ENCODE measurements at places on chromosomes 6 and 20.

- no peak for DNase-seq
- no peaks in the 10 kb centered on the region for H3K4me1 ChIP-seq
- H3K36me3 ChIP-seq, result no peaks in the 10 kb centered on the region
These were observed 118.8 kb downstream of the ADTRP start for GRCh38 chr6:11659757-11660156.

GRCh38 chr6:73506246-73506645 lies 14.6 kb downstream of the EEF1A1 start:
- H3K4me3 ChIP-seq, result no peak overlapping the region
- peak overlapping the region; percentile 41 for H3K27ac ChIP-seq
- DNase-seq, result no peak
- peaks cover 13% of the 10 kb centered on the region for H3K4me1 ChIP-seq

- no peak for DNase-seq
- no peak overlapping the region for H3K27ac ChIP-seq
- H3K4me1 ChIP-seq, result peaks cover 50% of the 10 kb centered on the region
- no peaks in the 10 kb centered on the region for H3K36me3 ChIP-seq
- no peak overlapping the region for H3K4me3 ChIP-seq
These were observed 466.9 kb downstream of the KIF16B start for GRCh38 chr20:16106191-16106849.

- no peak overlapping the region for H3K4me3 ChIP-seq
- peaks cover 13% of the 10 kb centered on the region for H3K27me3 ChIP-seq
- H3K4me1 ChIP-seq, result no peaks in the 10 kb centered on the region
- no peak for DNase-seq
These were observed 50.2 kb upstream of the NOP56 start for GRCh38 chr20:2602046-2602735.

DNA sequence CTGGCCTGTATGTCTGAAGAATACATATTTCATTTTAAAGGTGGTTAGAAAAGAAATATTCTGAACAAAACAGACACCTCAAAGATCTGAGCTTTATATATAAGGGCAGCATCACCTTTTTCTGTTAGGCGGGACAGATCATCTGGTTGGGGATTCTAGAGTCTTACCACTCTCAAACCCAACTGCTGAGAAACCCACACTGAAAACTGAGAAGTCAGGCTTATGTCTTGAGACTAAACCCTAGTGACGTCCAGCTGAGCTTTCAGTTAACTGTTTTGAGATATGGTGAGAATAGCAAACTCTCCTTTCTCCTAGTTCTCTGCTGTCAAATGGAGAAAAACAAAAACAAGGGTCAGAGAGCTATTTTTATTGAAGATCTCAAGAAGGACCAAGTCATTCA lies 63.7 kb upstream of the CCN6 start:
- no peak overlapping the region for H3K27ac ChIP-seq
- DNase-seq, result no peak
- H3K4me1 ChIP-seq, result peaks cover 13% of the 10 kb centered on the region

DNA sequence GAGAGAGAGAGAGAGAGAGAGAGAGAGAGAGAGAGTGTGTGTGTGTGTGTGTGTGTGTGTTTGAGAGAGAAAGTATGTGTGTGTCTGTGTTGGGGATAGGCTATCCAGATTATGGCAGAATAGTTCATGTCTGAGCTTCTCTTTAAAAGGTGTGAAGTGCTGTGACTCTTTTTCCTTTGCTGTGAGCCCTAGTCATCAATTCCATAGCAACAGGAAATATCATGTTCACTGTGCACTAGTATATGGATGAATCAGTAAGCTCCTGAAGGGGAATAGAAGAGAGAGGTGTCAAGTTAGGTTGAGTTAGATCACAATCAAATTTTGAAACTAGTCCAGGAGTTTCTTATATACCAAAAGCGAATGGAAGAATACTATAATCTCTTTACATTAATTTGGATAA lies 318.7 kb downstream of the RFPL4B start:
- H3K27me3 ChIP-seq, result no peaks in the 10 kb centered on the region
- H3K4me1 ChIP-seq, result no peaks in the 10 kb centered on the region
- DNase-seq, result no peak
- no peak overlapping the region for H3K4me3 ChIP-seq
- H3K36me3 ChIP-seq, result no peaks in the 10 kb centered on the region

DNA sequence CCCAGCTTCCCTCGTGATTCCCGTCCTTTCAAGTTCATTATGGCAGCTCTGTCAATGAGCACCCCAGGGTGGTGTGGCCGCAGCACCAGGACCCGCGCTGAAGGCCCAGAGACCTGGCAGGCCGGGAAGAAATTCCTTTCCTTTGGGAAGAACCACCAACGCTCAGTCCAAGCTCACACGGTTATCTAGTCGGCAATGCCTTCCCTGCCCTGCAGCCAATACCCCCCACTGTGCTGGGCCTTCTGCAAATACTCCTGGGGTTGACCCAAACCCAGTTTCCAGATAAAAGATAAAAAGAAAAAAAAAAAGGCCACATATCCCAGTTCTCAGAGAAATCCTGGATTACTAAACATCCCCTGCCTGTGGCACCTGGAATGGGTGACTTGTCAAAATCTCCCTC lies 28.7 kb downstream of the PXDC1 start:
- H3K4me3 ChIP-seq, result no peak overlapping the region
- peaks cover 14% of the 10 kb centered on the region for H3K36me3 ChIP-seq
- no peaks in the 10 kb centered on the region for H3K4me1 ChIP-seq
- no peak for DNase-seq
- H3K27ac ChIP-seq, result no peak overlapping the region

GRCh38 chr6:144066741-144067484 lies 28.5 kb downstream of the SF3B5 start:
- DNase-seq, result no peak
- peak overlapping the region; percentile 20 for H3K4me3 ChIP-seq
- peaks cover 36% of the 10 kb centered on the region for H3K4me1 ChIP-seq
- H3K27ac ChIP-seq, result peak overlapping the region; percentile 75
- peaks cover 3% of the 10 kb centered on the region for H3K36me3 ChIP-seq

DNA sequence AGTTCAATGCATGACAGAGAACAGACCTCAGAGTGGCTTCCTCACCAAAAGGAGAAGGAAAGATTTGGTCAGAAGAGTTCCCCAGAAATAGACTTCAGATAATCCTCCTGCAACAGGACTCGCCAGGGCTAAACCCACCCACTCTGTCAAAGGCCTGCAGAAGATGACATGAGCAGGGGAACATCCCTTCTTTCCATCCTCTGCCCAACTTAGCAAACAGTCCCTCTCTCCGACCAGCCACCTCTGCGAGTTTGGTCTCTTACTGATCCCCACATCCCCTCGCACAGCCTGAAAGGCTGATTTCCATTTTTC lies 7.5 kb downstream of the NFATC2 start:
- H3K4me1 ChIP-seq, result peaks cover 89% of the 10 kb centered on the region
- no peak for DNase-seq

- no peak overlapping the region for H3K27ac ChIP-seq
- no peaks in the 10 kb centered on the region for H3K4me1 ChIP-seq
- H3K27me3 ChIP-seq, result no peaks in the 10 kb centered on the region
- peaks cover 73% of the 10 kb centered on the region for H3K36me3 ChIP-seq
These were observed 182.8 kb downstream of the UTRN start for GRCh38 chr6:144467921-144468320.

DNA sequence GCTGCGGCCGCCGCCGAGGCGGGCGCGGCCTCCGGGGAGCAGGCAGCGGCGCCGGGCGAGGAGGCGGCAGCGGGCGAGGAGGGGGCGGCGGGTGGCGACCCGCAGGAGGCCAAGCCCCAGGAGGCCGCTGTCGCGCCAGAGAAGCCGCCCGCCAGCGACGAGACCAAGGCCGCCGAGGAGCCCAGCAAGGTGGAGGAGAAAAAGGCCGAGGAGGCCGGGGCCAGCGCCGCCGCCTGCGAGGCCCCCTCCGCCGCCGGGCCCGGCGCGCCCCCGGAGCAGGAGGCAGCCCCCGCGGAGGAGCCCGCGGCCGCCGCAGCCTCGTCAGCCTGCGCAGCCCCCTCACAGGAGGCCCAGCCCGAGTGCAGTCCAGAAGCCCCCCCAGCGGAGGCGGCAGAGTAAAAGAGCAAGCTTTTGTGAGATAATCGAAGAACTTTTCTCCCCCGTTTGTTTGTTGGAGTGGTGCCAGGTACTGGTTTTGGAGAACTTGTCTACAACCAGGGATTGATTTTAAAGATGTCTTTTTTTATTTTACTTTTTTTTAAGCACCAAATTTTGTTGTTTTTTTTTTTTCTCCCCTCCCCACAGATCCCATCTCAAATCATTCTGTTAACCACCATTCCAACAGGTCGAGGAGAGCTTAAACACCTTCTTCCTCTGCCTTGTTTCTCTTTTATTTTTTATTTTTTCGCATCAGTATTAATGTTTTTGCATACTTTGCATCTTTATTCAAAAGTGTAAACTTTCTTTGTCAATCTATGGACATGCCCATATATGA lies 3.2 kb downstream of the MARCKS start:
- DNase-seq, result peak; percentile 23
- H3K27me3 ChIP-seq, result no peaks in the 10 kb centered on the region
- peak overlapping the region; percentile 69 for H3K27ac ChIP-seq
- H3K36me3 ChIP-seq, result peaks cover 39% of the 10 kb centered on the region
- peak overlapping the region; percentile 75 for H3K4me3 ChIP-seq
- H3K4me1 ChIP-seq, result peaks cover 20% of the 10 kb centered on the region

GRCh38 chr6:37589941-37590340 lies 90.2 kb upstream of the CCDC167 start:
- peaks cover 10% of the 10 kb centered on the region for H3K27me3 ChIP-seq
- no peak for DNase-seq
- H3K27ac ChIP-seq, result no peak overlapping the region

DNA sequence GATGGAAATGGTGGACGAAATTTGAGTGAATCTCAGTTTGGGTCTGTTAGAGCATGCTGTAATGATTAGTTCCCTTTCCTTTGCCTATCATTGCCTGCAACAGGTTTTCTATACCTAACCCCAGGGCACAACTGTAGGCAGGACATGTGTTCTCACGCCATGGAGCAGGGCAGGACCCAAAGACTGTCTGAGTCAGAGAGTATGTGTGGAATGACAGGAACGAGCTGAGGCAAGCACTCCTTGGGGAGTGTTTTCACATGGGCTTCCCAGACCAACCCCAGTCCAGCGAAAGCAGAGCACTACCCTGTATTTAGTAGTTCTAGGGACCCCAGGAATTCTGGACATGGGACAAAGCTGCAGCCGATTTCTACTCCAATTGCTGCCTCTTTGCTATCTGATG lies 234.2 kb downstream of the HACE1 start:
- H3K27me3 ChIP-seq, result no peaks in the 10 kb centered on the region
- H3K4me3 ChIP-seq, result no peak overlapping the region
- no peak for DNase-seq
- no peak overlapping the region for H3K27ac ChIP-seq

DNA sequence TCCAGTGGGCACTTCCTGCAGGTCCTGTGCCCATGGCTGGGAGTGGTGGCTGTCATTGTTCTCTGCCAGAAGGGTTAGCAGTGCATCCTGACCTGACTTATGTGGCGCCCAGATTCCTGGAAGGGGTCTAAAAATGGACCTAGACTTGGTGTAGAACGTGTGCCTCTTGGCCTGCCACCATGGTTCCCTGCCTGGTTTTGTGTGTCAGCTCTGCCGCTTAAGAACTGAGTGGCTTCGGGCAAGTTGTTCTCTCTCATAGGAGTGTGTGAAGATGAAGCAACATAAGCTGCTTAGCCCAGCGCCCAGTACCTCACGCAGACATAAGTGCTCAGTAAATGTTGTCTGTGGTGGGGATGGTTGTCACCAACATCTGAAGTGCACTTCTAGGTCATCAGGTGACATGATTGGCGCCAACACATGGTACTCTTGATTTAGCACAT lies 52.1 kb downstream of the PTPN1 start:
- H3K36me3 ChIP-seq, result peaks cover 82% of the 10 kb centered on the region
- DNase-seq, result no peak
- H3K27me3 ChIP-seq, result no peaks in the 10 kb centered on the region
- H3K4me3 ChIP-seq, result no peak overlapping the region
- peaks cover 72% of the 10 kb centered on the region for H3K4me1 ChIP-seq

DNA sequence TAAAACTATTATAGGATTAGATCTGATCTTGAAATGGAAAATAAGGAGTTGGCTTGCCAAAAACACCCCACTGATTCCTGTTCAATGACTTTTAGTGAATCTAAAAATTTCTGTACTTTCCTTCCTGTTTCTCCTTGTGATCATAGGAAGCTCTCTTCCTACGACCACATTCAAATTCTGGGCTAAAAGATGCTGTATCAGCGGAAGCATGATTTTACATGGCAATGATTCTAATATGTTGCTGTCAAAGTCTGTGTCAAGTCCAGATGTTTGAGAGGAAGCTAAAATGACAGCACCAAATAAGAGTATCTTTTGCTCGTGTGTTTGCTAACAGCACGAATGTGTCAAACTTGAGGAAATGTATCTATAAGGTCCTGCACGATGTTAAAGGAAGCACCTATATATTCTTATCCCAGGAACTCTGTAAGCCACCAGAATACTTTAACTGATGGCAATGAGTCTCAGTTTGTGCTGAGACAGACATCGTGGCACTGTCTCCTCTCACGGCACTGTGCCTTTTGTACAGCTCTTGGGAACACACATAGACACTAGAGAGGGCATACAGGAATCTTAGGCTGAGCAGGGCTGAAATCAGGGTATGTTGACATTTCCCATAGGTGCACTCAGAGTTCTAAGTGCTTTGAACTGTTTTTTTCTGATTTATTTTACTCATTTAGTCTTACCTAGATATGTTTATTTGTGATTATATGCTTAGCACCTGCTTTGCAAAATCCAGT lies 24.9 kb upstream of the MAP3K4 start:
- H3K36me3 ChIP-seq, result no peaks in the 10 kb centered on the region
- DNase-seq, result no peak
- no peak overlapping the region for H3K27ac ChIP-seq
- H3K4me1 ChIP-seq, result no peaks in the 10 kb centered on the region
- H3K4me3 ChIP-seq, result no peak overlapping the region

DNA sequence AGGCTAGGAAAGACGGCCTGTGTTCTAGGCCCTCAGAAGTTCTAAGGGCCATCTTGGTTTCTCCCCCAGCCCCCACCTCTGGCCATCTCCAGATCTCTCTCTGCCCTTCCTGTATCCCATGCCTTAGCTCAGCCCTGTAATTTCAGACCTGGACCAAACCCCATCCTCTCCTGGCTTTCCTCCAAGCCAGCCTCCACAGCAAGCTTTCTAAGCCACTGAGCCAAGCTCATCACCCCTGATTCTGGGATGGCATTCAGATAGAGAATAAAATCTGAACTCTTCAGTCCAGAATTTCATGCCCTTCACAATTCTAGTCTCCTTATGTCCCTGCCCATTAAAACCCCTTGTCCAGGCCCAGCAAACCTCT lies 18.9 kb upstream of the CCM2L start:
- no peaks in the 10 kb centered on the region for H3K36me3 ChIP-seq
- no peak overlapping the region for H3K4me3 ChIP-seq
- H3K27me3 ChIP-seq, result peaks cover 27% of the 10 kb centered on the region
- no peak overlapping the region for H3K27ac ChIP-seq
- peaks cover 7% of the 10 kb centered on the region for H3K4me1 ChIP-seq
- no peak for DNase-seq

DNA sequence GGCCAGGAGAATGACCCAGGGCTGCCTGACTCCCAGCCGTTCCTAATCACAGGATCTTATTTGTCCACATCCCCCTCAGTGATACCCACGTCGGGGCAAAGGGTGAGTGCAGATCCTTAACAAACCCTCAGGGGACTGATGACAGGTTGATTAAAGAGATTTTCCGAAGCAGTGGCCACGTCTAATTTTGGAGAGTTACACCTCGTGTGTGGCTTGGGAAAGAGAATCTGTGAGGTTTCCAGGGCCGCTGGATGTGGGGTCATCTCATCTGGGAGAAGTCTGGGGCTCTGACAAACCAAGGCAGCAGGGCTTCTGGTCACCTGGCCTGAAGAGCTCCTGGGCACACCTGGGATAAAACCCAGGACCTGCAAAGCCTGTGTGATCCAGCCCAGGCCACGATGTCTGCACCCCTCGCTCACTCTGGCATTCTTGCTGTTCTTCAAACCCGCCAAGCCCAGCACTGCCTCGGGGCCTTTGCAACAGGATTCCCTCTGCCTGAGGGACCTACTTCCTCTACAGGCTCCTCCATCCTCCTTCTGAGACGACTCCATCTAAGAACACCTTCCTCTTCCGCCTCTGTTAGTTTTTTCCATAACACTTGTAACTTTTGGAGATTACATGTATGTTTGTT lies 4.7 kb downstream of the JPH2 start:
- peaks cover 9% of the 10 kb centered on the region for H3K4me1 ChIP-seq
- no peak overlapping the region for H3K4me3 ChIP-seq
